ENCODE measurements at places on chromosomes 13 and 19.

DNA sequence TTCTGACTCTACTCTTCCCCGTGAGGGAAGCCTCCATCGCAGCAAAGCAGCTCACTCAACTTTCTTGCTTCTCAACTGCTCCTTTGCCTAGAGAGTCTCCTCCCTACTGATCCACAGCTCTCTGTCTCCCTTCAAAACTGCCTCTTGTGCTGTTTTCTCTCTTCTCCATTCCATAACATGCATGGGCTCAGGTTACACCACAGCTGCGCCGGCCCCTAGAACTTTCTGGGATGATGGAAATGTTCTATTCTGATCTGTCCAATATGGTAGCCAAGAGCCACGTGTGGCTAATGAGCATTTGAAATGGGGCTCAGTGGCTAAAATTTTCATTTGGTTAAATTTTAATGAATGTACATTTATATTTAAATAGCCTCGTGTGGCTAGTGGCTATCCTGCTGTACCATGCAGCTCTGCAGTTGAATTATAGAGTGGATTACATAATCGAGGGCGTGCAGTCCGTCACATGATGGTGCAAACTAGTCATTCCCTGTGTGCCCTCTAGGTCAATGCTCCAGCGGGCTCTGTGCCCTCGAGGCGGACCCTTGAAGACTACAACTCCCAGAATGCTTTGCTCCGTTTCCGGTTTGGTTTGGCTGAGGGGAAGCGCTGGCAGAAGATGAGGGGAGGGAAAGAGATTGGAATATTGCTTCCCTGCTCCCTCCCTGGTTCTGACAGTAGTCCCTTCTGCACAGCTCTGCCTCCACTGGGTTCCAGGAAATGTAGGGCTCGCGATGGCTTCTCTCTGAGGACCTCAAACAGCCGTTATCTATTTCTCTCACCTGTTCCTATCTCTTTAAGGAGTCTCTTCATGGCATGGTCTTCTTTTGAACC lies 109.8 kb downstream of the CACNA1A start:
- DNase-seq, result peak; percentile 71

- DNase-seq, result no peak
Observed at GRCh38 chr13:77836423-77836822, 82.2 kb downstream of the EDNRB start.

DNA sequence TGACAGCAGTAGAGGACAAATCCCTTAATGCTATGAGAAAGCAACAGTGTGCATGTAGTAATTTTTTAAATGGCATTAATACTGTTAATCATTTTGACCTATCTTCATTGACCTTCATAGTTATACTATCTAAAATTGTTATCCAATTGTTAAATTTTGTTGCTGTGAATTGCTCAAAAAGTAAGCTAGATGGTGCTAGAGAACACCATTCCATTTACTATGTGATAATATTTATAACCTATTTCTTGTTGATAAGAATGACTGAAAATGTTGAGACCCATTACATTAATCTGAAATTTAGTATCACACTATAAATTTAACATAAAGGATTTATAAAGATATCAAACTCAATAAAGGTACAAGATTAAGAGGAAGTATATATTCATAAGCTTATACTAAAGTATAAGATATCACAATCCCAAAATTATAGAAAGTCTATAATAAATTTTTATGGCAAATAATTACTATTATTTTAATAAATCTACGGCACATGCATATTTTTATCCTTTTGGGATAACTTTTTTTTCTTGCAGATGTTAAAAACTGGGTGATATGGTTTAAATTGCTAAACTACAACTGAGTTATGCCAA lies 1573.3 kb downstream of the PCDH9 start:
- no peak for DNase-seq

GRCh38 chr13:80374444-80374843 lies 33.5 kb upstream of the SPRY2 start:
- no peak for DNase-seq

DNA sequence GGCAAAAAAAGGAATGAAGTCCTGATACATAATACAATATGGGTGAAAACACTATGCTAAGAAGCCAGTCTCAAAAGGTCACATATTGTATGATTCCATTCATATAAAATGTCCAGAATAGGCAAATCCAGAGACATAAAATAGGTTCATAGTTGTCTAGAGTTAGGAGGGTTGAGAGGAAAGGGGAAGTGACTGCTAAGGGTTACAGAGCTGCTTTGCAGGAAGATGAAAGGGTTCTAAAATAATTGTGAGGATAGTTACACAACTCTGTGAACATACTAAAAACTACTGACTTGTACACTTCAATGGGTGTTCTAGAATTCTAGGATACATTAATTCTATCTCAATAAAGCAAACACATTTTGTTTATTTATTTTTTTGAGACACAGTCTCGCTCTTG lies 25.7 kb downstream of the CAB39L start:
- peak; percentile 39 for DNase-seq

DNA sequence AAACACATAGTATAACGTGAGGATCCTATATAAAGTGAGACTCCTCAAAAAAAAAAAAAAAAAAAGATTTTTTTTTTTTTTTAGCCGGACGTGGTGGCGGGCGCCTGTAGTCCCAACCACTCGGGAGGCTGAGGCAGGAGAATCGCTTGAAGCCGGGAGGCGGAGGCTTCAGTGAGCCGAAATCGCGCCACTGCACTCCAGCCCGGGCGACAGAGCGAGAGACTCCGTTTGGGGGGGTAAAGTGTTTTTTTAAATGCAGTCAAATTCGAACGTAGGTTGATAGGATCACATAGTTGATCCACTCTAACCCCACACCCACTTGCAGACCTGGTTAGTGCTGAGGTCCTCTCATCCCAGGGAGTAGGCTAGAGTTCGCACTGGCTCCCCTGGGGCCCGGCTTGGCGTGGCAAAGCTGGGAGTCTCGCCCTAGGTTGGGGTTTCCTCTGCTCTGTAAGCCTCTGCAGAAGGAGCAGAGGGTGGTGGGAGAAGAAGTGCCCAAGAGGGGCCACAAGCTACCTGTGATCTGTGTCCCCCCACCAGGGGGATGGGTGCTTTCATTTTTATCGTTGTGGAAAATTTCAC lies 6.5 kb downstream of the RNF225 start:
- no peak for DNase-seq

GRCh38 chr13:48783695-48784230 lies 130.0 kb downstream of the CYSLTR2 start:
- no peak for DNase-seq

DNA sequence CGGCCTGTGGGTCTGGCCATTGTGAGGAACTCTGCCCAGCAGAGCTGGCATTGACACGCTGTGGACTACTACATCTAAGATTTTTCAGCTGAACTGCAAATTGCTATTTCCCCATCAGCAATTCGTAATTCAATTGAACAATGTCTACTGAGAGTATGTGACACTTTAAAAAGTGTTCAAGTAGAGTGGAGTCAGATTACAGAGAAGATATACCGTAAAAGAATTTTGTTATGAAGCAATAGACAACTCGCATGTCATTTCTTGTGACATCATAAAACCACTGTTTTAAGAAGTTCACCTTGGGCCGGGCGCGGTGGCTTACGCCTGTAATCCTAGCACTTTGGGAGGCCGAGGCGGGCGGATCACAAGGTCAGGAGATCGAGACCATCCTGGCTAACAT lies 32.5 kb upstream of the C1QTNF9 start:
- DNase-seq, result no peak
